ENCODE measurements at places on chromosomes 6 and 20.

GRCh38 chr6:3263096-3263495, 4.3 kb downstream of the PSMG4 start:
- no peak for DNase-seq

GRCh38 chr20:10454151-10454750, 19.1 kb downstream of the SLX4IP start:
- DNase-seq = no peak

DNA sequence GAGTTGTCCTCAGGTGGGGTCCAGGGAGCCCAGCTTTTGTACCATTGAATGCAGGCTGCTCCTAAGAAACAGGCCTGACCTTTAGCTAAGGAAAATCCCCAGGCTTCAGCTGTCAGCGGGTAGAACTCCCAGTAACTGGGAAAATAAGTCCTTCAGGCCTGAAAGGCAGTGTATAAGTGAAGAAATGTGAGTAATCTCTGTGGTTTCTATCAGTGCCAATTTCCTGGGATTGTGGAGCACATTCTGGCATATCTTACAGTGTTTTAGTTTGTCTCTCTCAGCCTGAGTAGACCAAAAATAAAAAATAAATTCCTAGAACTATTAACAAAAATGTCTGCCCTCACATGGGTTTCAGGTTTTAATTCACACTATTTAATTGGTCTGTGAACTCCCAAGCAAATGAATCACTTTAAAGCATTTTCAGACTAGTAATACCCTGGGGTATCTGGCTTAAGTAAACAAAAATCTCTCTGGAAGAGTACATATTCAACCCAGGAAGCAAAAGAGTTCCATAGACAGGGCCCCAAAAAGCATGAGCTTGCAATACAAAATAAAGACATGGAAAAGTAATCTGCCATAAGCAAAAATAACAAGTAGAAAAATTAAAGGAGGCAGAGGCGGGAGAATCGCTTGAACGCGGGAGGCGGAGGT, 566.2 kb upstream of the NOX3 start:
- no peak for DNase-seq

DNA sequence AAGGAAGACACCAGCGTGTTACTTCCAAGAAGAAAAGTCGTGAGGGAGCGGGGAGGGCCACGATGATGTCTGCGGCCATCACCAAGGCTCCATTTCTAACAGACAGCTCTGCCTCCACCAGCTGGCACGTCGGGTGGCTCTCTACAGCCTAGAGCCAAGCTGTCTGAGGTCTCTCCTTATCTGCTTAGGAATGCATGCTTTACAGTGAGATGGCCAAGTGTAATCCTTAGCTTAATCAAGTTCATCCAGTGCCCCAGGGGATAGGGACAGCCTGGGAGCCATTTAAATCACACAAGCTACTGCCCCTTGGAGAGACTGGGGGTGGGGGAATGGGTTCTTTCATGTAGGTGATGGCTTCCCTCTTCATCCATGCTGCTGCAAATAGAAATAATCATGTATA, 213.8 kb upstream of the CST7 start:
- DNase-seq = no peak

DNA sequence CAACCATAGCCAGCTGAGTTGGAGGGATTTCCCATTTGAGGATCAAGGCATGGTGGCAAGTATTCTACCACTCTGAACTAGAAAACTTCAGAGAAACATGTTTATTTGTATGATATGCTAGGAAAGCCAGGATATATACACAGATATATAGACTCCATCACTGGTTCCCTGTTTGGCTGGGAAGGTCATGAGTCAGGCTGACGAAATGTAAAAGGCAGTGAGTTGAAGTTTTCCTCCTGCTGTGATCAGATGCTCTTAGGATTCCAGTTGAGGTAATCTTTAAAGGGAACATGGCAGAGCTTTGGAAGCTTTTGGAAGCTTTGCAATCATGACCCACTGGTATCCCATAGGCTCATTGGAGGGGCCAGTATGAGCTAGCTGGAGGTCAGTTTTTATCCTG, 1369.1 kb downstream of the EPHA7 start:
- DNase-seq = no peak

DNA sequence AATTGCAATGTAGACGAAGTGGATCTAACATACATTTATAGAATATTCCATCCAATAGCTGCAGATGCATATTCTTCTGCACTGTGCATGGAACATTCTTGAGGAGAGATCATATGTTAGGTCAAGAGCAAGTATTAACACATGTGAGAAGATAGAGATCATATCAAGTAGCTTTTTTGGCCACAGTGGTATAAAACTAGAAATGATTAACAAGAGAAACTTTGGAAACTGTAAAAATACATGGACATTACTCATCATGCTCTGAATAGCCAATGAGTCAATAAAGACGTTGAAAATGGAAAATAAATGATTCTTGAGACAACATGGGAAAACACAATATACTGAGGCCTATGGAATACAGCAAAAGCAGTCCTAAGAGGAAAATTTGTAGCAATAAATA, 94.2 kb downstream of the STXBP5 start:
- no peak for DNase-seq

GRCh38 chr6:160256445-160256844, 2.2 kb downstream of the SLC22A2 start:
- DNase-seq = no peak

GRCh38 chr6:57159127-57159526, 13.0 kb upstream of the BAG2 start:
- no peak for DNase-seq

DNA sequence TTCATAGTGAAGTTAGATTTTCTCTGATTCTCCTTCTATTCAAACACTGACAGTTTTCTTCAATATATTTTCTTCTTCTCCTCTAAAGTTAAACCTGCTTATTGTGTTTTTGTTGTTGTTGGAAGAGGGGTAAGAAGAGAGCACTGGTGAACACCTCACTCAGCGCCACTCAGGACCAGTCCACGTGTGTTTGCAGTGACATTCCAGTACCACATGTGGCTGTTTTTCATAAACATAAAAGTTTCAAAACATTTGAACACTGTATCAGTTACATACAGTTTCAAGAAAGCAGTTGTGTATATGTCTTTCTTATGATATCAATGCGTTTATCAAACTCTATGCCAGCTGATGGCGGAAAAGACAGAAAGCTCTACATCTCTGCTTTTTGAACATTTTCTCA, 86.7 kb downstream of the HMGCLL1 start:
- DNase-seq = no peak

GRCh38 chr6:82264824-82265223, 17.3 kb upstream of the IBTK start:
- no peak for DNase-seq

GRCh38 chr20:17683218-17684076, 1.4 kb upstream of the RRBP1 start:
- DNase-seq = no peak

DNA sequence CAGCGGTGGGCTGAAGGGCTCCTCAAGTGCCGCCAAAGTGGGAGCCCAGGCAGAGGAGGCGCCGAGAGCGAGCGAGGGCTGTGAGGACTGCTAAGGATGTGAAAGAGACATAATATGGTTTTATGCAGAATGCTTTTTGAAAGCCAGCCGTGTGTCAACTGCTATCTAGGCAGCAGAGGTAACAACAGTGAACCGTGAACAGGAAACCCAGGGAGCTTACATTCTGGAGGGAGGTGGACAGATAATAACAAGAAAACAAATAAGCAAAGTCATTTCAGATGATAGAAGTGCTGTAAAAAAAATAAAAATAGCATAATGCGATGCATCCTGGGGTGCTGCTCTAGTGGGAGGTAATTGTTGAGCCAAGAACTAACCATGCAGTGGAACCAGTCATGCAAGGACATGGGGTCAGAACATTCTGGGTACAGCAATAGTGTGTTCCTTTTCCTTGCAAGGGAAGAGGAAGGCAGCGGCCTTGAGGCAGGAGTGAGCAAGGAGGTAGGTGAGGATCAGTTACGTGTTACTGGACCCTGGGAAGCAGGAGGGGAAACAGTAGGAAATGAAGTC, 134.4 kb upstream of the TMEM170B start:
- DNase-seq = no peak

GRCh38 chr6:122491919-122492555, 20.4 kb upstream of the SERINC1 start:
- peak; percentile 58 for DNase-seq

DNA sequence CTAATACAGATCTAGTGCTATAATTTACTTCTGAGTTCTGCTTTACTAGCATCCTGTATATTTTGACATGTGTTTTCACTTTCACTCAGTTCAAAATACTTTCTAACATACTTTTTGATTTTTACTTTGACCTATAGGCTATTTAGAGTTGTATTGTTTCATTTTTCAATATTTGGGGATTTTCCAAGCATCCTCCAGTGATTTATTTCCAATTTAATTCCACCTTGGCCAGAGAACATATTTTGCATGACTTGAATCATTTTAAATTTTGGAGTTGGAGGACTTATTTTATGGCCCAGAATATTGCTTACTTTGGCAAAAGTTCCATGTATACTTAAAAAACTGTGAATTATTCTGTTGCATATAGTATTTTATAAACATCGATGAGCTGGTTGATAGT, 1215.6 kb upstream of the MAP3K7 start:
- no peak for DNase-seq

DNA sequence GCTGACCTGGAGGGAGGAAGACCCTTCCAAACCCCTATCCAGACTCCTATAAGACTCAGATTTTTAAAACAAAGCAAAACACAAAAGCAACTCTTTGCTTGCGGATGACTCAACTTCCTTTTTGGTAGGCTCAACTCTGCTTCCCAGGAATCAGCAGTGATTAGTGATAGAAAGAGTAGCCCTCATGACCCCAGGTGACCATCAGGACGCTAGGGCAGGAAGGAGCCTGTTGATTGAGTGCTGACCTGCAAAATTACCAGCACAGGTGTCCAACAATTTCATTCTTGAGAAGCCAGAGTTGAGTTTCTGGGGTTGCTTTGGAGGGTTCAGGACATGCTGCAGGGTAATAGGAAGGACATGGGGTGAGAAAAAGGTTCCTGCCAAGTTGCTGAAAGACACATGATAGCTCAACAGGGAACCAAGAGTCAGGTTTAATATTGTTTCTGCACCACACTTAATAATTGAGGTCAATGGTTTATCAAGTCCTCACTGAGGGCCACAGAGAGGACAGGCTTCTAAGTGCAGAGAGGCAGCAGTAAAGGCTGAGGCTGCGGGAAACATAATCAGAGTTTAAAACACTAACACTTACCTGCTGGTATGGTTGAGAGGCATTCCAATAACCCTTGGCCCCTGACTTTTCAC, 67.4 kb upstream of the BMP2 start:
- DNase-seq = no peak

- no peak for DNase-seq
These were observed 208.8 kb upstream of the TAB2 start for GRCh38 chr6:149108749-149109100.

DNA sequence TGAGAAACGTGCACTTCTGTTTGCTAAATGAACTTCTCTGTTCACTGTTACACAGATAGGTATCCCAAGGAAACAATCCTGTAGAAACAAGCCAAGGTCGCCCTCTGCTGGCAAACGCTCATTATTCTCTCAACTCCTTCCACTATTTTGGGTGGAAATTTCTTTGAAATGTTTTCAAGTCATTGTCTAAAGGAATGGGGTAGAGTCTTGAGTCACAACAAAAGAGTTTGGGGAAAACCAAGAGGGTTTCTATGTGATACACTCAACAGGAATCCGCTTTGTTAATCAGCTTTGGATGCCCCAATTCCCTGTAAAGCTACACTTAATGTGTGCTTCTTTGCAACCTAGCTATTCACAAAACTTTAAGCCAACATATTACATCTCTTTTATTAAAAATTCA, 4.6 kb upstream of the RAE1 start:
- peak; percentile 66 for DNase-seq

DNA sequence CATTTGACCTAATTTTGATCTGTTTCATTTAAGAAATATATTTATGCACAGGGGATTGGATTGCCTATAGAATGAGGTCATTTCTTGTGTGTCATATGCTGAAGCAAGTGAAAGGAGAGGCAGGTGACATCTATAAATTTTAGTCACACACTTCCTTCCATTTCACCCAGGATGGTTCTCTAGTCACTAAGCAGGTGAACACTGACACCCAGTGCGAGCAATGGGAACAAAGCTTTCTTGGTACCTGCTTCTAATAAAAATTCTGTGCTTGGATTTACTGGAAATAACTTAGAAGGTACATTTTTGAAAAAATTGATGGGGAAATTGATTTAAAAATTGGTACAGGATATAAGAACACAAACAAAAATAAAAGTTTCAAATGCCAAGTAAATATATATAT, 66.9 kb upstream of the MC3R start:
- no peak for DNase-seq

DNA sequence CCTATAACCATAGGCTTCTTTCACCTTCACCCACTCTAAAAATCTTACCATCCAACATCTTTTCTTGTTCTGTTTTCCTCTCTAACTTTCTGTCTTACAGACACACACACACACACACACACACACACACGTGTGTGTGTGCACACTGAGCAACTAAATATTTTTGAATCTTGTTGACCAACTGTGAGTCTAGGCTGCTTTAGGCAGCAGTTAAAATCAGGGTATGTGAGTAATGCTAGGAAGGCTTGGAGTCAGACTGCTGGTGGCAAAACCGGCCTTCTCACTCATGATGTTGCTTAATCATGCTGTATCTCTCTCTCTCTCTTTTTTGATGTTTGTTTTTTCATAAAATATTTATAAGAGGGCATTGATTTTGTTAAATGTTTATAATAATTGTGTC, 103.1 kb upstream of the TBX18 start:
- DNase-seq = no peak

- no peak for DNase-seq
These were observed 42.0 kb upstream of the ID4 start for GRCh38 chr6:19795211-19795610.

DNA sequence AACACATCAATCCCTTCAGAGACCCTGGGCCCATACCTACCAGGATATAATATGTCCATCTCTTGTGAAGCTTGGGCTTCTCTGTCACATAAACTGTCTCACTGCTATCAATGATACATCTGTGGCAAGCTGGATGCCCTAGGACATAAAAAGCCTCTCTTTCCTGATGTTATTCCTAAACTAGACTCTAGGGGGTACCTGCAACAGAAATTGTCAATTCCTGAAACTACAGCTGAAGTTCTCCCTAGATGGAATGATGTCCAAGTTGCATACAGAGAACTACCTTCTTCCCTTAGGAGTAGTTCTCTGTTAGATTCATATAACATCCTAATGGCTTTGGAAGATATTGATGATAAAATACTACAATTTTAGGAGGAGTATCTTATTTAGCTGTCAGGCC, 35.8 kb downstream of the TBX18 start:
- no peak for DNase-seq

GRCh38 chr20:63295422-63295821, 2.4 kb downstream of the COL20A1 start:
- DNase-seq = no peak

- DNase-seq = no peak
These were observed 1235.7 kb upstream of the MAP3K7 start for GRCh38 chr6:91822581-91822980.

Data from stimulated activated CD4-positive, alpha-beta T cell treated with anti-CD3 and anti-CD28 coated beads, Interleukin-4, amount 100 ng/mL, for 4 hours (primary cell).